MCF 10A (cell line): ENCODE measurements at places on chromosomes 5 and 9. TPM values are rescaled to one million over a fixed set of nuclear protein-coding genes. Genes with fewer than 3 reads are reported as not detected.

- H3K27me3 ChIP-seq, result peaks cover 29% of the 10 kb centered on the region
- peak; percentile 57 for DNase-seq
- H3K4me3 ChIP-seq, result no peak overlapping the region
- H3K27ac ChIP-seq, result no peak overlapping the region
- H3K36me3 ChIP-seq, result no peaks in the 10 kb centered on the region
These were observed 4.0 kb upstream of the TMEM250 start for GRCh38 chr9:136122425-136123383.

- DNase-seq, result no peak
- no peak overlapping the region for H3K27ac ChIP-seq
- H3K36me3 ChIP-seq, result no peaks in the 10 kb centered on the region
- peaks cover 58% of the 10 kb centered on the region for H3K27me3 ChIP-seq
- peaks cover 11% of the 10 kb centered on the region for H3K4me1 ChIP-seq
These were observed 849 bp downstream of the RORB start for GRCh38 chr9:74497748-74498620.

DNA sequence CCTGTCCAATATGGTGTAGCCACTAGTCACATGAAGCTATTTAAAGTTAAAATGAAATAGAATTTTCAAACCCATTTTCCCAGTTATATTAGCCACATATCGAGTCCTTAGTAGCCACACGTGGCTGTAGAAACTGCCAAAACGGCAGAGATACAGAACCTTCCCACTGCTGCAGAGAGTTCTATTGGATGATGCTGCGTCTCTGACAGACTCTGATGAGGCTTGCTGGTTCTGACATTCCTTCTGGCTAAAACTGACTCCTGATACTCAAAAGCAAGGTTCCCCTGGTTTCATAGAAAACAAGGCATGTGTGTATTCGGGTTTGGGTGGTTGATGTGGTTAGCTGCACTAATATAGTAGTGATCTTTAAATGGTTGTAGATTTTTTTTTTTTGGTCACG is 91.5 kb downstream of the TLE4 start:
- no peaks in the 10 kb centered on the region for H3K4me1 ChIP-seq
- no peak overlapping the region for H3K27ac ChIP-seq
- DNase-seq, result no peak
- H3K36me3 ChIP-seq, result peaks cover 6% of the 10 kb centered on the region
- H3K27me3 ChIP-seq, result no peaks in the 10 kb centered on the region
- H3K4me3 ChIP-seq, result no peak overlapping the region

DNA sequence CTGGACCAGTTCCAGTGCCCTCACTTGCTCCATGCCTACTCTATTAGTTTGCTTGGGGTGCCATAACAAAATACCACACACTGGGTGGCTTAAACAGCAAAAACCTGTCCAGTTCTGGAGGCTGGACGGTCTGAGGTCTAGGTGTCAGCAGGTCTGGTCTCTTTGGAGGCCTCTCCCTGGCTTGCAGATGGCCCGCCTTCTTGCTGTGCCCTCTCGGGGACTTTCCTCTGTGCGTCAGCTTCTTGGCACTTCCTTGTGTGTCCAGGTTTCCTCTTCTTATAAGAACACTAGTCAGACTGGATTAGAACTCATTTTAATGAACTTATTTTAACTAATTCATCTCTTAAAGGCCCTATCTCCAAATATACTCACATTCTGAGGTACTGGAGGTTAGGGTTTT is 97.2 kb downstream of the CARTPT start:
- DNase-seq, result peak; percentile 14
- H3K4me1 ChIP-seq, result no peaks in the 10 kb centered on the region
- no peak overlapping the region for H3K27ac ChIP-seq
- no peaks in the 10 kb centered on the region for H3K36me3 ChIP-seq

GRCh38 chr5:17282283-17283120 is 65.1 kb downstream of the BASP1 start:
- H3K4me1 ChIP-seq, result no peaks in the 10 kb centered on the region
- H3K36me3 ChIP-seq, result peaks cover 19% of the 10 kb centered on the region
- H3K27ac ChIP-seq, result no peak overlapping the region
- H3K27me3 ChIP-seq, result no peaks in the 10 kb centered on the region

The BTNL8 gene
- total RNA-seq, result not detected in 2 replicates
